AG09319 (cell line): ENCODE measurements at places on chromosomes 16 and 17.
A peak's percentile ranks its signal among the peaks of the same experiment; 100 is the strongest.

DNA sequence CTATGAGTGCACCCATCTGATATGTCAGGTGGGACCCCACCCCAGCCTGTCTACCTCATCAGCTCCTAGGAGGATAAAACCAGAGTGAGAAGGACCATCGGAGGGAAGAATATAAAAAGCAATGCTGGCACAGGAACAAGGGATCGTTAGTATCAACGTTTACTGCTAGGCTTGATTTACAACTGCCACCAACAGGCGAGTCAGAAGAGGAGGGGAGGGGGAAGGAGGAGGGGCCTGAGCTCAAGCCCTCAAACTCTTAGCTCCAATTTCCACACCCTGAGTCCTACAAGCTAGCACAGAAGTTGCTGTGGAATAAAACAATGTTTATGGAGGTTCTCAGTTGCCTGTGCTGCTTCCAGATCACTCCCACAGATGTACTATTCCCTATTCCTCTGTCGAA lies 234.5 kb downstream of the C16orf78 start:
- DNase-seq = no peak

DNA sequence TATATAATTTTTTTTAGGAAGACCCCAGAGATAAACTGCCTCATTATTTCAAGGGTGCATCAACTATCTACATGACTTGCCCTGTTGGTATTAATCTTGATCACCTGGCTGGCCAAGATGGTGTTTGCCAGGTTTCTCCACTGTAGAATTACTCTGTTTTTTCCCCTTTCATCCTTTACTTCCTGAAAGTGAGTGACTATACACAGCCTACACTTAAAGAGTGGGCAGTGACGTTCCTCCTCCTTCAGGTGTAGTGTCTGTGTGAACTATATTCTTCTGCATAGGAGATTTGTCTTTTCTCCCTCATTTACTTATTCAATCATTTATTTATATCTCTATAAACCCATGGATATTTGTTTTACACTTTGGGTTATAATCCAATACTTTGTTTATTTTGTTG lies 246.7 kb downstream of the IRF8 start:
- no peak for DNase-seq

DNA sequence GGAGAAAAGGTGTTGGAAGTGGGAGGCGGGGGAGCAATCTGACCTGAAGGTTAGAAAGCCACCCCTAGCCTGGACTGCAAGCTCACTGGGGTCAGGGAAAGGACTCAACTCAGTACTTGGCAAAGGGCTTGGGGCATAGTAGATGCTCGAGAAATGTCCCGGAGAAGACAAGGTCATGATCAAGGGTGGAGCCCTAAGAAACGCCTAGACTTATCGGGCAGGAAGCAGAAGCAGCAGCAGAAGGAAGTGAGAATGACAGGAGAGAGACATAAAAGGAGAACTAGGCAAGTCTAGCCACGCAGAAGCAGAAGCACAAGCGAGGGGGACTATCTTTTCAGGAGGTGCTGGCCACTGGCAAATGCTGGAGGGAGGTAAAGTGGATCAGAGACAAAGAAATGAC lies 10.2 kb downstream of the COTL1 start:
- no peak for DNase-seq

- DNase-seq = no peak
These were observed 6.3 kb downstream of the CCDC102A start for GRCh38 chr16:57530104-57530521.

DNA sequence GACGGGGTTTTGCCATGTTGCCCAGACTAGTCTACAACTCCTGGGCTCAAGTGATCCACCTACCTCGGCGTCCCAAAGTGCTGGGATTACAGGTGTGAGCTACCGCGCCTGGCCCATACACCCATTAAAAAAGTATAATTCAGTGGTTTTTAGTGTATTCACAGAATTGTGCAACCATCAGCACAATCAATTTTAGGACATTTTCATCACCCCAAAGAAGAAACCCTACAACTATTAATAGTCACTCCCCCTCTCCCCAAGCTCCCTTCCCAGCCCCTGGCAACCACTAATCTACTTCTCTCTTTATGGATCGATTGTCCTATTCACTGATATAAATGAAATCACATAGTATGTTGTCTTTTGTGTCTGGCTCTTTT lies 3.8 kb upstream of the EEF2K start:
- no peak for DNase-seq

GRCh38 chr17:43456661-43457361 lies 27.0 kb upstream of the DHX8 start:
- peak; percentile 56 for DNase-seq

DNA sequence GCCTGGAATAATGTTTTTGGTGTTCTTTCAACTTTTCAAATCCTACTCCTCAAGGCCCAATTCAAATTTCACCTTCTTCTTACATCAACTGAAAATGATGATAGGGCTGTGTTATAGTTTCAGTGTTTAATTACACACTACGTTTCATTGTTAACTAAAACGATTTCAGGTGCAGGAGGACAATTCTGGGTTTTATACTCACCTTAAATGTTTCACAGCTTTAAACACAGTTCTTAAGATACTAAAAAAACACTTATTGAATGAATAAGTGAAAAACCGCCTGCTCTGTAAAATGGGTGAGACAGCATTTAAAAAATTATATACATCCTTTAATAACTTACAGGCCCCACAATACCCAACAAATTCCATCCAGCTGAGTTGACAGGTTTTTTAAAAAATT lies 6.2 kb upstream of the MPHOSPH6 start:
- DNase-seq = no peak

DNA sequence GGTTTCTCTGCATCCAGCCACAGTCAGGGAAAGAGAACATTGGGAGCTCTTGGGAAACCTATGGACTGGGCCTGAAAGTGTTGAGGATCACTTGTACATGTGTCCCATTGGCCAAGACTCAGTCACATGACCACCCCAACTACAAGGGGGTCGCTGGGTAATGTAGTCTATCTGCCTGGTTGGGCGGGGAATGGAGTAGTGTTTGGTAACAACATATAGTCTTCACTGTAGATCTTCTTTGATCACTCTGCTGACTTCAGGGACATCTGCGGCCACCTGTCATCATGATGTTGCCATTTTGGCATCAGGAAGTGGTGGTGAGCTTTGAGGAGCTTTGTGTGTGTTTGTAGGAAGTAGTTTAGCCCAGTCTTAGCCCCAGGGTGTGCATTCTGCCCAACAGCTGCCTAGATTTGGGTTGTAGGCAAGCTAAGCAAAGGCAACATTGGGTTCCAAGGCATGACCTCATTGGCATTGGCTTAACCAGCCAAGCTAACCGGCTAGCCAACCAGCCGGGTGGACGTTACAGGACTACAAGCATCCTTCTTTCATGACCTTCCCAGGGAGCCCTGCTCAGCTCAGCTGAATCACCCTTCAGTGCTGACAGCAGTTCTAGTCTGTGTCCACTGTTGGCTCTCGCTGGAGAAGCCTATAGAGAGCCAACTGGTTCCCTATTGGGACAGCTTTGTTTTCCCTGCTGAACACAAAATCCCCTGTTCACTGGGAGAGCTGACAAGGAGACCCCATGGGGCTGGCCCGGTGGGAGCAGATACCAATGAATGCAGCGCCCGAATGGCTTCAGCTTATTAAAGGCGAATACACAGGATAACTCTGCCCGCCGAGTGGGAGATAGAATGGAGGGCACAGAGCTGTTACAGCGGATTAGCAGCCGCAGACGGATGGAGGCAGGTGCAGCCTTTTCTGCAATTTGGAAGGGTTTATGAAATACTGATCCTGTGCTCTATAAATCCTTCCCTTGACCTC lies 178.6 kb downstream of the NTN1 start:
- DNase-seq = no peak

DNA sequence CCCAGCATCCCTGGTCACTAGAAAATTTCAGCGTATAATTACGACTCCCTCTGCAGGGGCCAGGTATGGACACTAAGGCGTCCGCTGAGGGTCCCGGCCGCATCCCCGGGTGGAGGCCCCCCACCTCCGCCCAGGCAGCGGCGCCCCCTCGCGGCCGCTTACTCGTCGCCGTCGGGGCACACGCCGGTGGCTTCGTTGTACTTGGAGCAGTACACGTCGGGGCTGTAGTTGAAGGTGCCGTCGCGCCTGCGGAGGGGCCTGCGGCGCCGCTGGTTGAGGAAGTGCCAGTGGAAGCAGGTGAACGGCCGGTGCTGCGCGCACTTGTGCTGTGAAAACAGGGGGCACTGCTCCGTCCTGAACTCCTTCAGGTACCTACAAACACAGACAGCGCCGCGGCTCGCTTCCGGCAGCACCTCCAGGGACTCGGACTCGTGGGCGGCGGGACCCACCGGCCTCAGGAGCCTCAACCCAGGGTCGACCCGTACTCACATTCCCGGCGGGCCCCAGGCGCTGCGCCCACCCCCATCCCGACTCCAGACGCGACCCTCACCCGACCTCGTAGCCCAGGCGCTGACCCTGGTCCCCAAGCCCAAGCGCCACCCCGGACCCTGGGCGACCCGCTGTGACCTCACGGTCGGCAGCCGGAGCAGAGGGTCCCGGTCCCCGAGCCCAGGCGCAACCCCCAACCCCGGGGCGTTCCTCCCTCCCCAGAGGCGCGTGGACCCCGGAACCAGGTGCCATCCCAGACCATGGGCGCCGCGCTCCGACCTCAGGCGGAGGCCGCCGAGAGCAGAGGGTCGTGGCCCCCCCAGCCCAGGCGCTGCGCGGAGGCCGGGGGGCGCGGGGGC lies 596 bp downstream of the UNKL start:
- DNase-seq = no peak

DNA sequence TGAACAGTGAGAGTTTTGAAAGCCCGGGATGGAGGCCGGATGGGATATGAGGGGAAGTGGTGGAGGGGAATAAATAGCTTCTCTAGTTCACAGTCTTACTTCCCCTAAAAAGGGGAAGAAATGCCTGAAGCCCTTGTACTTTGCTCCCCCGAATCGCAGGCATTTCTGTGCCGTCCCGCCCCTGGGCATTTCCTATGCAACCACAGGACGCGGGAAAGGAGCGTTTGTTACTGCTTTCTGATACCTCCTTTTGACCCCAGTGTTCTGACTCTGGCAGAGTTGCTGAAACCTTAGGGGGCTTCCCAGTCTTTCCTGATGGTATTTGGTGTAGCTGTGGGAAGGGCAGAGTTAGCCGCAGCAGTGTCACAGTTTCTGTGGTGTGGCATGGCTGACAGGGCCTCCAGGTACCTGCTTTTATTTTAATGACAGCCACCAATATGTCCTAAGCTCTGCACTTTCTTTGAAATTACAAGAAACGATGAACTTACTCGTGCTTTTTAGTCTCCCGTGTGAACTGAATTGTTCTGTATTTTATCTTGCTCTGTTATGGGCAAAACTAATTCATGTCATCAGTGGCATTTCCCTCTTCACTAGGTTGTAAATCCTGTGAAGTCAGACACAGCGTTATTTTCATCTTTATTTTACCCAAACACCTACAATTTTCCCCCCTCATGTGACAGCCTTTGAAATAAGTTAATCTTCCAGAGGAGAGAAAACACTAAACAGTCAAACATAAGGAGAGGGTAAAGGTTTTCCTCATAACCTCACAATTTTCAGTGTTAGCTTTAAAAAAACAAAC lies 27.1 kb downstream of the USP10 start:
- no peak for DNase-seq

DNA sequence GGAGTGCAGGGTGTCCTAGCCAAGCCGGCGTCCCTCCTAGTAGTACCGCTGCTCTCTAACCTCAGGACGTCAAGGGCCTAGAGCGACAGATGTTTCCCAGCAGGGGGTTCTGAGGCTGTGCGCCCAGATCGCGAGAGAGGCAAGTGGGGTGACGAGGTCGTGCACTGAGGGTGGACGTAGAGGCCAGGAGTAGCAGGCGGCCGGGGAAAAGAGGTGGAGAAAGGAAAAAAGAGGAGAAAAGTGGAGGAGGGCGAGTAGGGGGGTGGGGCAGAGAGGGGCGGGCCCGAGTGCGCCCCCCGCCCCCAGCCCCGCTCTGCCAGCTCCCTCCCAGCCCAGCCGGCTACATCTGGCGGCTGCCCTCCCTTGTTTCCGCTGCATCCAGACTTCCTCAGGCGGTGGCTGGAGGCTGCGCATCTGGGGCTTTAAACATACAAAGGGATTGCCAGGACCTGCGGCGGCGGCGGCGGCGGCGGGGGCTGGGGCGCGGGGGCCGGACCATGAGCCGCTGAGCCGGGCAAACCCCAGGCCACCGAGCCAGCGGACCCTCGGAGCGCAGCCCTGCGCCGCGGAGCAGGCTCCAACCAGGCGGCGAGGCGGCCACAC lies at the start of gene MMP2:
MMP2 (plus strand) TSS at position 372 of the 603 bp plus-strand sequence. CDS start 282 bp downstream, outside the sequence.
- DNase-seq = no peak

DNA sequence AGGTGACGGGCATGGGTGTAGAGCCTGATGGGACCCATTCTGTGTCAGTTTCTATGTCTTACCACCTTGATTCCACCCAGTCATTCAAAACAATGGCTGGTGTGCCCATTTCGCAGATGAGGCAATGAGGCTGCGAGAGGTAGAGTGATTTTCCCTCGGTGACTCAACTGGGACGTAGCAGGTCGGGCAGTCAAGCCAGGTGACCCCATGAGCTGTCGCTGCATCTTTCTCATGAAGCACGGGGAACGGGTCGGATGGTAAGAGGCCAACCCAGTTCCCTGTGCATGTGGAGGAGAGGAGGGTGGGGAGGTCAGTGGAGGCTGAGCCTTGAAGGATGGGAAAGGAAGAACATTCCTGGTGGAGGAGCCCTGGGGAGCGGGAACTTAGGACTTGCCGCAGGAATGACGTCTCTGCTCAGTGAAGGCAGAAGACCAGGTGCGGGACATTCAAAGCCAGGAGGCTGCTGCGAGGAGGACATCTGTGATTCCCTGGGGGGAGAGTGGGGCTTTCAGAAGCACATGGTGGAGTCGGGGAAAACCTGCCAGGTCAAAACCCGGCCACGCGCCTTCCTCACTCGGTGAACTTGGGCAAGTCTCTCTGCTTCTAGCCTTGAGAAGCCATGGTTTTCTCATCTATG lies 1.1 kb downstream of the IL21R start:
- DNase-seq = no peak

DNA sequence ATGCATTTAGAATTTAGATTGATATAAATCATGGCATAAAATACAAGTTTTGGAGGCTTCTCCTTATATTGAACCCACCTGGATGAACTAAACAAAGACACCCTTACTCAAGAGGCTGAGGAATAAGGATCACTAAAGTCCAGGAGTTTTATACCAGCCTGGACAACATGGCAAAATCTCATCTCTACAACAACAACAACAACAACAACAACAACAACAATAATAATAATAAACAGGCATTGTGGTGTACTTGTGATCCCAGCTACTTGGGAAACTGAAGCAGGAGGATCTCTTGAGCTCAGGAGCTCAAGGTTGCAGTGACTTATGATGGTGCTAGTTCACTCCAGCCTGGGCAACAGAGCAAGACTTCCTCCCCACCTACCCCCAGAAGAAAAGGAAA lies 558.0 kb downstream of the TOX3 start:
- DNase-seq = no peak
